Activated naive CD4-positive, alpha-beta T cell (primary cell): ENCODE measurements at places on chromosomes 12 and 14.

DNA sequence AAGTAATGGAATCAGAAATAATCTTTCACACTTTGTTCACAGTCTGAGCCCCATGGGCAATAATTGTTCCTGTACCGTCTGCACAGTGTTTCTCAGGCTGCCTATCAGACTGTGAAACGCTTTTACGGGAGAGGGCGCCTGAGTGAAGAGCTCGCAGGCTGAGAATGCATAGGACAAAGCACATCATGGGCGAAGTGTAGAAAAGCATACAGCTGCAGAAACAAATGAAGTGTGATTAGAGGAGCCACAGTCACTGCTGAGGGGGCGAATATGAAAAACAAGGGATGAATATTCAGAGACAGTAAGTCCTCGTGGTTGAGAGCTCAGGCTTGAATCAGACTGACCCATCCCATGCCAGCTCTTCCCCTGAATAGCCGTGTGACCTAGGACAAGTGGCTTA lies 438.4 kb upstream of the DCN start:
- DNase-seq = no peak

- no peak for DNase-seq
Observed at GRCh38 chr14:54342806-54343205, 54.0 kb upstream of the CDKN3 start.

- DNase-seq = no peak
Observed at GRCh38 chr14:78631551-78631950, 461.4 kb downstream of the NRXN3 start.

DNA sequence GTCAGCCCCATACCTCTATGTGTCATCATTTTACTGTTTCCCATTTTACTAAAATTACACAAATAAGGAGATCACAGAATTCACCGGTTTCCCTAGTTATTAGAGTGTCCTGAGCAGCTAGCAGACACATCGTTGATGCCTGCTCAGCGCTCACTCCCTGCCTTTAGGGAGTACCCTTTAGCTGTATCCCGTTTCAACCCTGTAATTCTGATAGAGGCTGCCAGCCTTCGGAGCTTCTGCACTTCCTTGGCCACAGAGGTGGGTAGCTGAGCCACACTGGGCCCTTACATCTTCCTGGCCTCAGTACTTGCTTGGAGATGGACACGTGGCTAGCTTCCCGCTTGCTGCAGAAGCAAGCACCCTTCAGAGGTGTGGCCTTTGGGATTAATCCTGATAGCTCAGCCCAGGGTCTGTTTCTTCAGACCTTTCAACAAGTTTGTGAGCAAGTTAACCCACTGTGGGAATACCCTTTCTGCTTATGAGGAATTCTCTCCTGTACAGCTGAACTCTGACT lies 14.3 kb upstream of the FBXW8 start:
- DNase-seq = no peak

- DNase-seq = no peak
Observed at GRCh38 chr12:92987362-92987761, 58.3 kb upstream of the EEA1 start.

GRCh38 chr12:49932023-49932422 lies 18.5 kb upstream of the AQP2 start:
- DNase-seq = no peak

GRCh38 chr14:68563251-68564131 lies 229.4 kb downstream of the ZFP36L1 start:
- no peak for DNase-seq

GRCh38 chr12:47740606-47741339 lies 15.5 kb upstream of the ENDOU start:
- DNase-seq = no peak

GRCh38 chr12:76872415-76872814 lies 6.4 kb downstream of the CSRP2 start:
- no peak for DNase-seq
